ENCODE measurements at places on chromosomes 5 and 9. TPM values are rescaled to one million over a fixed set of nuclear protein-coding genes. Genes with fewer than 3 reads are reported as not detected.

- DNase-seq = no peak
Measured at GRCh38 chr5:72177538-72177937, 70.3 kb downstream of the MAP1B start.

DNA sequence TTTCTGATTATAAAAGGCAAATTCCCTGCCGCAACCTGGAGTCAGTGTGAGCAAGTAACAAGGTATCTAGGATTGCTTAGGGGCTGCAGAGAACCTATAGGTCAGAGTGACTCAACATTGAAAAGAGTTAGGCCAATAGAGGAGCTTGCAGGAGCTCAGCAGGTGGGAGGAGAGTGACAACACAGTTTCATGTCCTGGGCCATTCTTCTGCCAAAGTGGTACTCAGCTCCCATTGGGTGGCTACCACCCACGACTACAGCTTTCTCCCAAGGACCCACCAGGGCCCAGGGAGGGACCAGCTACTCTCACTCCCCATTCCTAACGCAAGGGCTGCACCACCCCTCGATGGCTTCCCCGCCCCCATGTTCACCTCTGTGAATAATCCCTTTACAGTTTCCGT lies 86.7 kb upstream of the SPATA31C2 start:
- no peak for DNase-seq

- no peak for DNase-seq
Measured at GRCh38 chr5:82975812-82976211, 101.4 kb downstream of the TMEM167A start.

DNA sequence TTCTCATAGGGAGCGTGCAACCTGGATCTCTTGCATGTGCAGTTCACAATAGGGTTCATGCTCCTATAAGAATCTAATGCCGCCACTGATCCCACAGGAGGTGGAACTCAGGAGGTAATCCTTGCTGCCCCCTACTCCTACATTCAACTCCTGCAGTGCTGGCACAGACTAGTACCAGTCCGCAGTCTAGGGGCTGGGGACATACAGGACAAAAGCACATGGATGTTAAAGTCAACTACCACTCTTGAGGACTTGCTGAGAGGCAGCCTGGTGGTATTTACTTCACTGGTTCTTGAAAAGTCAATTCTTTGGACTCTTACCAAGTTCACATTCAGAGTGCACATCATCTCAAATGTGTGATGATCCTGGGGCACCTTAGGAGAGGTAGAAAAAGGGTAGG lies 33.0 kb downstream of the MTMR12 start:
- no peak for DNase-seq

DNA sequence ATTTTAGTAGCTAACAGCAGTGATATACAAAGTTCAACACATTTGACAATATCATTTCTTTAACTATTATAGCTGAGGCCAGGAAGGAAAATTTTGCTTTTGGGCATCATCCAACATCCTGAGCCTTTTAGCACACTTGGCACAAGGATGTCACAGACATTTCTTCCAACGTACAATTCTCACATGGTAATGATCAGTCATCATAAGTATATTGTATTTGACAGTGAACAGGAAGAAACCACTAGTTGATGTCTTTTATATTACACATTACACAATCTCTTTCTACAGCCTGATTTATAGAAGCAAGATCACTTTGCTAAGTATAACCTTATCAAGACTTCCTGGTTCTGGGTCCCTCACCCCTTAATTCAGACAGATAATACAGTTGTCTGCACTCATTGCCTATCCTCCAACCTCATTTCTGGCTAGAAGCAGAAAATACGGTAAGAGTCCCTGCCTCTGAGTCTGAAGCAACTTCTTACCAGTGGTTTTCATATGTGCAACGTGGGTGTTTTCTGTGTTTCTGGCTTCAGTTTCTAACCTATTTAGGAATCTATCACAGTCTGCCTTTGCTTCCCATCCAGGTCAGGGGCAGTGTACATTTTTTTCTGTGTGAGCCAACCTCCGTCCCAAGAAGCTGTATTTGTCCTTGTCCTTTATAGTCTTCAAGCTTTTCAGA lies 167.8 kb downstream of the PAM start:
- no peak for DNase-seq

GRCh38 chr9:31730398-31730797 lies 654.0 kb upstream of the ACO1 start:
- DNase-seq = no peak

DNA sequence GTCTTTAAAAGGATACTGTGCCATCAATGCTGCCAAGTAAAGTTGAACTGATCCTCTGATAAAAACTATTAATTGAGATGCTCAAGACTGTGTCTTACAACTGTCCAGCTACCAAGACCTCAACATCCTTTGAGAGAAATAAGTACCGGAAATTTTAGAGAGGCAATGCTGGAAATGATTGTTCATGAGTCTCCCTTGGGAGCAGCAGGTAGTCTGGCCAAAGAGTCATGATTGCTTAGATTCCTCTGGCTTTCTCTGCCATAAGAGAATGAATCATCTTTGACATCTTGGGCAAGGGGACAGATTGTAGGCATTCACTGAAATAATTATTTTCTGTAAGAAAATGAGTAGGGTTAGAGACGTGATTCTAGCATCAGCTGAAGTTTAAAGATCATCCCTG lies 466.6 kb upstream of the DAB2 start:
- no peak for DNase-seq

GRCh38 chr5:173645890-173646574 lies 29.6 kb upstream of the BOD1 start:
- no peak for DNase-seq

GRCh38 chr9:97808972-97809371 lies 44.1 kb upstream of the FOXE1 start:
- no peak for DNase-seq

DNA sequence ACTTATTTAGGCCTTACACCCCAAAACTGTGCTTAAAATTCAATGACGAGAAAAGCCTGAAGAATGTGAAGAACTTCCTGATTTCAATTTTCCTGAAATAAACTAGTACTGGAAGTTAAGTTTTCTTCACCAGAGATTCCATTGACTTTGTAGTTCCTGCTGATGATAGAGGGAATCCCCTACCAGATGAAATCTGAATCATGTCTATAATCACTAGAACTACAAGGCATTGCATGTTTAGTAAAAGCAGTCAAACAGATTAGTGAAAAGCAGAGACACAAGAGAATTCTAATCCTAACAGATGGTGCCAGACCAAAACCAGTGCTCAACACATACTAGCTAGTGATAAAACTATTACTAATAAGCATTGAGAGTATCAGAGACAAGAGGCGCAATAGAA lies 130.0 kb downstream of the PDE4D start:
- DNase-seq = no peak

DNA sequence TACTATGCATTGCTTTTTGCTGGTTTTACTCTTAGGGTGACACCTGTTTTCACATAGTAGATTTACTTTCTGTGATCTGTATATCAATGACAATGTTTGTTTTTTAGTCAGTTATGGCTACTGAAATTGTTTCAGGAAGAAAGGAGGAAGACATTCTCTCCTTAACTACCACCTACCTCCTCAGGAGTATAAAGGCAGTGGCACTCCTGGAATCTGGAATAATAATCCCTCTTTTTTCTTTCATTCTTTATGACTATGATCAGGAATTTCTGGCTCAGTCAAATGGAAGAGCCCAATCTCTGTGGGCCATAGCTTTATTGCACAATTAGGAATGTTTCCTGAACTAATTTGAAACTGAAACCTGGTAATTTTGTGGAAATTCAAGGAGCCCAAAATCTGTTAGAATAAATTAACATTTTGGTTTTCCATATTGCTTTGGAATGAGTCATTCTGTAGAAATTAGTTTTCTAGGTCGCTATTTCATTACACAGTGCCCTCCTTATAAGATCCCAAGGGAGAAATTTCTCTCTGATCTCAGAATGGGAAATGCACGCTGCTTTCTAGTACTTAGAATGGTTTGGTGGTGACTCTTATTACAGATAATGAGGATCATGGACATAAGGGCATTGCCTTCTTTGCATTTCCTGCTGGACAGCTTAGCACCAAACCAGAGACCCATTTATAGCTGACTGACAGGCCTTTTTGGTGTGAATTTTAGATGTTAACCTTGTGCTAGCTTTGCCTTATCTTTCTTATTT lies 95.3 kb upstream of the VLDLR start:
- DNase-seq = no peak

DNA sequence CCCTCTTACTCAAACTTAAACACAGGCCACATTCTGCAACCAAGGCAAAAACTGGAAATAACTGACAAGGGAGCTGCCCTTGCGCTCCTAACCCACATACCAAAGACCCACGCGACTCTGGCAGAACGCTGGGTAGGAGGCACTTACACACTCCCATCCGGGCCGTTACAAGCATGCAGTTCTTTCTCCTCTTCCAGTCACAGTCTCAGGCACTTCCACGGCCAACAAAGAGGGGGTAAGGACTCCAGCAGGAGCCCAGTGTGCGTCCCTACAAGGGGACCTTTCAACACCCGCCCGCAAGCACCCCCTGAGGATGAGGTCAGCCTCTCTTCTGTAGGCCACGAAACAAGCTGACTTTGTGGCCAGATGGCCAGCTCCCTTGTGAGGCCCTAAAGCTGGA lies 57.4 kb downstream of the SERINC5 start:
- DNase-seq = no peak

- DNase-seq = no peak
Measured at GRCh38 chr9:106065136-106065535, 370.8 kb downstream of the TMEM38B start.

DNA sequence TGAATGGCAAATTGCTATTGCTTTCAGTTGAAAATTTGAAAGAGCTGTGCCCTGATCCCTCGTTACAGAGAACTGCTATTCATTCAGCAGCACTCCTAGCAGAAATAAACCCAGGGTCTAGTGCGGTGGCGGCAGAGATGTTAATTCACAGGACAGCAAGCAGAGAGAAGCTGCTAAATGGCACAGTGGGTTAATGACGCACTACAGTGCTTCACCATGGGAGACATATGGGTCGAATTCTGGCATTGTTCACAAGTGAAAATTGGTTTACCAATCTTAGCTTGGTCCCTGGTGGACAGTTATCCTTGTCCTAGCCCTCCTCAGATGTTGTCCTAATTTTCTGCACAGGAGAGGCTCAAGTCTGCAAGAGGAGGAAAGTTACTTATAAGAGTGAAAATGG lies 807.4 kb downstream of the TLE1 start:
- DNase-seq = no peak

GRCh38 chr5:945691-946551 lies 53.2 kb downstream of the TRIP13 start:
- peak; percentile 1 for DNase-seq

DNA sequence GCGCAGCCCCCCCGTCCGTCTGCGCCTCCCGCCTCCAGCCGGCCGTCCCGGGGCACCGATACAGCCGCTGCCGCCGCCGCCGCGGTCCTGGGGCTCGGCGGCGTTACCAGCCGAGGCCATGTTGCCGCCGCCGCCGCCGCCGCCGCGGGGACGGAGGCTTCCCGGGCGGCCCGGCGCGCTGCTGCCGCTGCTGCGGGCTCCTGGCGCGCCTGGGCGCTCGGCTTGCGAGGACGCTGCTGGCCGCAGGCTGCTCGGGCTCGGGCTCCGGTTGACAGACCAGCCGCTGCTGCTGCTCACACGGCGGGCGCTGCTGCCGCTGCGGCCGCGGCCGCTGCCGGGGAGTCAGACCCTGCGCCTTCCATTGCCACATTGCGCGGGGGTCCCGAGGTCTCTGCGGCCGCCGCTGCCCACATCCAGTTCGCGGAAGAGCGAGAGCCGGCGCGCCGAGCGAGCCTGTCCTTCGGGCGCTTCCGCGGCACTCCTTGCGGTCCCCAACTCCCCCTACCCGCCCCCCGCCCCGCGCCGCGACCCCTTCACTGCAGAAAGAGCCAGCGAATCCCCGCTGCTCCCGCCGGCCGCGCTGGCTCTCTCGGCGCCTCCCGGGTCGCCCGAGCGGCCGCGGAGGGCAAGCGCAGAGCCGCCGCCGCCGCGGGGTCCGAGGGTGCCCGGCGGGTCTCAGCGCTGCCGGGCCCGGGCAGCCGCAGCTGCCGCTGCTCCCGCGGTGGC lies 8.4 kb downstream of the PTCH1 start:
- no peak for DNase-seq

GRCh38 chr5:86427158-86427557 lies 190.6 kb upstream of the COX7C start:
- no peak for DNase-seq

GRCh38 chr9:99370376-99370775 lies 148.3 kb downstream of the SEC61B start:
- no peak for DNase-seq

GRCh38 chr5:53545744-53546143 lies 14.7 kb upstream of the NDUFS4 start:
- DNase-seq = no peak

DNA sequence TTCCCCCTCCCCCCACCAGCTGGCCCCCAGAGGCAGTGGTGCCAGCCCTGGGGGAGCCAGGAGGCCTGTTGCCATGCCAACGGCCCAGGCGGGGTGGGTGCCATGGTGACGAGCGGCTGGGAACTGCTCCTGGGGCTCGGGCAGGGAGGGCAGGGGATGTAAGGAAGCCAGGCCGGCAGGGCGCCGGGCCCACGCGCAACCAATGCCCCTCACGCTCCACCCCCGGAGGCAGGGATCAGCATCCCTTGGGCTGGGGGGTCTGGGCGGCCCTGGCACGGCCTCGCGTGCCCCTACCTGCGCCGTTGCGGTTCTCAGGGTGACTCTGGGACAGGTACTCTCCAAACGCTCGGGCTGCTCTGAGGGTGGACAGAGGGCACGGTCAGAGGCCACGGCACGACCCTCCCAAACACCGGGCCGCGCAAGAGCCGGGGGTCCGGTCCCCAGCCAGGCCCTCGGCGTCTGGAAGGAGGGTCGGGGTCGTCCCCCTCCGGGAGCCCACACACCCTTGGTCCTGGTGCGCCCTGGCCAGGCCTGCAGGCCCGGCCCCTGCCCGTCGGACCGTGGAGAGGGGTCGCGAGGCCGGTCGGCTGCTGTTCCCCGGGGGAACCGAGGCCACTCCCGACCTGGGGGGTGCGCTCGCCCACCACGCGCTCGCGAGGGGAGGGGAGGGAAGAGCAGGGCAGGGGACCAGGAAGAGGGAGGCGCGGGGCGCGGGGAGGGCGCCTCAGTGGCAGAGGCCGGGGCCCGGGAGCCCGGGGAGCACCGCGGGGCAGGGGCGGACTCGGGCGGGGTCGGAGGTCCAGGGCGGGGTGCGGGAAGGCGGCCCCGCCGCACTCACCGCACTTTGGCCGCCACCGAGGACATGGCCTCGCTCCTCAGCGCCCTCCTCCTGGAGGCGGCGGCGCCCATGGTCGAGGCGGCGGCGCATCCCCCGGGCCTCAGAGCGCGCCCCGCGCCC lies 661 bp downstream of the NSMF start:
- DNase-seq = peak; percentile 5

GRCh38 chr5:122421374-122422079 lies 109.5 kb downstream of the SNCAIP start:
- DNase-seq = no peak

Gene ADAMTS2
- 0.05 TPM for total RNA-seq

Gene CSF1R
- 0.46 TPM for total RNA-seq

Gene LRRC19
- total RNA-seq = not detected

Gene SPATA31A3
- not detected for total RNA-seq

Gene DNM1
- total RNA-seq = 0.32 TPM

Gene SVEP1
- total RNA-seq = 0.05 TPM

Gene PHAX
- total RNA-seq = 60.6 TPM

Gene TRIM7
- total RNA-seq = 0.99 TPM

Gene PRR7
- total RNA-seq = 14.2 TPM

Gene ANKRD20A1
- 1.1 TPM for total RNA-seq

Gene GABRP
- total RNA-seq = not detected

Gene TAF1L
- 0.05 TPM for total RNA-seq

Gene DDX31
- total RNA-seq = 44.8 TPM

Gene FGF18
- total RNA-seq = 1.0 TPM

Gene STX17
- 18.2 TPM for total RNA-seq
